Retinal pigment epithelial cell (primary cell): ENCODE measurements at places on chromosomes 2 and 18.

DNA sequence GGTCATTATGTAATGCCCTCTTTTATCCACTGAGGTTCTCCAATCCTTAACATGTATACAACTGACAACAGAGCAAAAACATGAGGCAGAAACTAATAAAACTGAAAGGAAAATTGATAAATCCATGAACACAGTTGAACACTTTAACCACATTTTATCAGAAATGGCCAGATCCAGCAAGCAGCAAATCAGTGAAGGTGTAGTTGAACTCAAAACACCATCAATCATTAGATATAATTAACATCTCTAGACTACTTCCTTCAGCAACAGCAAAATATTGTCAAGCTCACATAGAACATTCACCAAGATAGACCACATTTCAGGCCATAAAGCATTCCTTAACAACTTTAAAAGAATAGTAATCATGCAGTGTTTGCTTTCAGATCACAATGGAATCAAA is 72.9 kb downstream of the HS6ST1 start:
- no peak for DNase-seq

- DNase-seq: no peak
Observed at GRCh38 chr2:156309167-156309566, 23.4 kb downstream of the NR4A2 start.

DNA sequence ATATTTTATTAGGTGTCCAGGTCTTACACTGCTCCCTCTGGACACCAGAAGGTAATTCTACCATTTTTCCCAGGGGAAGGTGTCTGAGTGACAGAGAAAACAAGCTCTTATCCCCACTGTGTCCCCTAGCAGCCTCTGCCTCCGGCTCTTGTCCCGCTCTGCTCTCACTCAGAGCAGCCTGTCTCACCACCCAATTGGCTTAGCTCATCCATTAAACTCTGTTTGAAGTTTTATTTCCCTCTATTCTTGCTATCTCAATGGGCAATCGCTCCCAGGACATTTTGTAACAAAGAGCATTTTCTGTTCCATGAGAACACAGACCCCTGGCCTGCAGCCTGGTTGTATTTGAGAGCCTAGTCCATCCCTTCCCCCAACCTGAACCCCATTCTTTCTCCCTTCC is 90.6 kb upstream of the LDAH start:
- DNase-seq: no peak

DNA sequence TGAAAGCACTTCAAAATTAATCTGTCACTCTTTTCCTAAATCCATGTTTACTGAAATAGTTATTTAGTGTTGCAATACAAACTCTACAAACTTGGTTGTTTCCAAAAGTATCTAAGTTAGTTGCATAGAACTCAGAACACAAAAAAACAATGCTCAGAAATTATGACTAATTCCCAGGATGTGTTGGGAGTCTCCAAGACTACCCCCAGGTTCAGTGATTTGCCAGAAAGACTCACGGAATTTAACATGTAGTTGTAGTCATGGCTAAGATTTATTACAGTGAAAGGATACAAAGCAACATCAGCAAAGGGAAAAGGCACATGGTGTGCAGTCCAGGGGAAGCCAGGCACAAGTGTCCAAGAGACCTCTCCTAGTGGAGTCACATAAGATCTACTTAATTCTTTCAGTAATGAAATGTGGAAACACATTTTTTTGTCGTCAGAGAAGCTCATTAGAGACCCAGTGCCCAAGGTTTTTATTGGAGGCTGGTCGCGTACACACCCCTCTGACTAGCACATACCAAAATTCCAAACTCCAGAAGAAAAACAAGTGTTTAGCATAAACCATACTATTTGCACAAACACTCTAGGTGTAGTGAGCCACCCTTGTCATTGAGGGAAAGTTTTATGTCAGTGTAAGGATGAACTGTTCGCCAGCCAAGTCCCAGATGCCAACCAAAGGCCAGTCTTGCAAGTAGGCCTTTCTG is 43.3 kb upstream of the CYP20A1 start:
- no peak for DNase-seq

DNA sequence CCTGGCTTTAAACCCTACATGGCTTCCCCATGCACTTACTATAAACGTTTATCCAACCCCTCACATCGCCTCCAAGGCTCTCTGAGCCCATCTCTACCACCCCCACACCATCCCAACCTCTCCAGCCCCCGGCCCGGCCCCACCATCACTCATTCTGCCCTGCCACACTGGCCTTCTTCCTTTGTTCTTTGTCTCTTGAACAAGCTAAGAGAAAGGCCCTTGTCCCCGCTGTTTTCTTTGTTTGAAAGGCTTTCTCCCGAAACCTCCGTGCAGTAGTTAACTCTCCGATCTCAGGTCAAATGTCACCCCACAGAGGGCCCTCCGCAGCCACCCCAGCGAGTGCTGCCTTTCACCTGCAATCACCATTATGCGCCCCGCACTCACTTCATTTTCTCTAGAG is 100.4 kb downstream of the AFF3 start:
- DNase-seq: no peak

GRCh38 chr2:47043142-47043890 is 111.8 kb downstream of the STPG4 start:
- DNase-seq: peak; percentile 96

DNA sequence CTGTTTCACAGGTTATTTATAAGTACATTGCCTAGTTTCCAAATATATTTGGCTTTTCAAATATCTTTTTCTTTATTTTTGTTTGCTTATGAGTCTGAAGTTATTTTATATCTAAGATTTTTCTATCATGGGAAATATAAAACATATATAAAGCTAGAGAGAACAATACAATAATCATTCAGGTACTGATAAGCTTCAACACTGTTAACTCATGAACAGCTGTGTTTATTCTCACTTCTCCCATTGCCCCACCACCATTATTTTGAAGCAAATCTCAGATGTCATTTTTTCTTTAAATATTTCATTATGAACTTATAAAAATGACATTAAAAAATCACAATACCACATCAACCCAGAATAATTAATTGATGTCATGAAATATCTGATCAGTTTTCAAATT is 9.7 kb downstream of the CAMKMT start:
- no peak for DNase-seq

- DNase-seq: peak; percentile 66
Observed at GRCh38 chr2:225512876-225513540, 113.5 kb downstream of the NYAP2 start.

DNA sequence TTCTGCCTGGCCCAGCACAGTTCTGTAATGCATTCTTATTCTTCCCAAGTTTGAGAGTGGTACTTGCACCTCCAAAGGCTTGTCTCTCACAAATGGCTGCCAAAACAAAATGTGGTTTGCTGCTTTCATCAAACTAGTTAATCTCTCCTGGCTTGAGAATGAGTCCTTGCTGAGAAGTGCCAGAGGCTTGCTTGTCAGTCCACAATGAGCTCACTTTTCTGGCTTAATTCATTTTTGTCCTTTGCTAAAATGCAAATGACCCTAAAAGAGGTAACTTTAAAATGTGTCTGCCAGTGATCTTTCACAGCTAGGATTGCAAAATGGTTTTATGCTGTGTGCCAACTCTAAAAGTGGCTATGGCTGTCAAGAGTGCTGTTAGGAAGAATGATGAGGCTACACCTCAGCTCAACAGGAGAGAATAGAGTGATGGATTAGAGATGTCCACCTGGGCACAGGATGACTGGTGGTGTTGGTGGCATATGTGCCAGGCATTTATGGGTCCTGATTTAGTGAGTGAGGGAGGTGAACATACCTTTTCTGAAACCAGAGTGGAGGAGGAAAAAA is 291.2 kb upstream of the HNMT start:
- DNase-seq: no peak

- DNase-seq: no peak
Observed at GRCh38 chr2:45191146-45191863, 182.1 kb upstream of the SIX2 start.

DNA sequence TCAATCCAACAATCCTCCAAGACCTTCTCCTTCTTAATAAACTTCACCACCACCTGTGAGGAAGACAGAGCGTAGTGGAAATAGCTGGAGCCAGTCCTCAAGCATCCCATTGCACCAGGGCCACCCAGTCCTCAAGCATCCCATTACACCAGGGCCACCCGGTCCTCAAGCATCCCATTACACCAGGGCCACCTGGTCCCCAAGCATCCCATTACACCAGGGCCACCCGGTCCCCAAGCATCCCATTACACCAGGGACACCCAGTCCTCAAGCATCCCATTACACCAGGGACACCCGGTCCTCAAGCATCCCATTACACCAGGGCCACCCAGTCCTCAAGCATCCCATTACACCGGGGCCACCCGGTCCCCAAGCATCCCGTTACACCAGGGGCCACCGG is 13.3 kb upstream of the MTERF4 start:
- no peak for DNase-seq

- DNase-seq: no peak
Observed at GRCh38 chr2:109213646-109214433, 84.8 kb downstream of the SH3RF3 start.

GRCh38 chr2:189076572-189076971 is 102.4 kb downstream of the COL3A1 start:
- no peak for DNase-seq

GRCh38 chr18:12946549-12947284 is 1.1 kb upstream of the SEH1L start:
- peak; percentile 66 for DNase-seq

DNA sequence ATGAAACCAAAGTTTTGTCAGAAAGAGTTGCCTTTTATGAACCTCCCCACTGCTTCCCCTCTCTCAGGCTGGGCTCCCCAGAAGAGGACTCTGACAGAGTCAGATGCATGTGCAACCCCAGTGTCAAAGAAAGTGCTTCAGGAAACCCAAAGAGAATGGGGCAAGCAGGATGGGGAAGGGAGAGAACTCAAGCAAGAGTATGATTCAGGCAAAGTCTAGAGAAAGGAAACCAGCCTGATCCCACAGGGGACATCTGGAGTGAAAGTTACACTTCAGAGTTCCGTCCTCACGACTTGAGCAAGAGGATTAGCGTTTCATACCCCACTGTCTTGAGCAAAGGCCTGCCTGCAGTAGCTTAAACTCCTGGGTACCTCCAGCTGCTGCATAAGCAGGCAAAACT is 51.8 kb upstream of the EPC2 start:
- DNase-seq: no peak

- peak; percentile 51 for DNase-seq
Observed at GRCh38 chr18:42048158-42048557, 93.1 kb downstream of the PIK3C3 start.

GRCh38 chr2:164850235-164850634 is 8.6 kb upstream of the COBLL1 start:
- no peak for DNase-seq

- DNase-seq: no peak
Observed at GRCh38 chr2:25036221-25036559, 5.7 kb upstream of the EFR3B start.

DNA sequence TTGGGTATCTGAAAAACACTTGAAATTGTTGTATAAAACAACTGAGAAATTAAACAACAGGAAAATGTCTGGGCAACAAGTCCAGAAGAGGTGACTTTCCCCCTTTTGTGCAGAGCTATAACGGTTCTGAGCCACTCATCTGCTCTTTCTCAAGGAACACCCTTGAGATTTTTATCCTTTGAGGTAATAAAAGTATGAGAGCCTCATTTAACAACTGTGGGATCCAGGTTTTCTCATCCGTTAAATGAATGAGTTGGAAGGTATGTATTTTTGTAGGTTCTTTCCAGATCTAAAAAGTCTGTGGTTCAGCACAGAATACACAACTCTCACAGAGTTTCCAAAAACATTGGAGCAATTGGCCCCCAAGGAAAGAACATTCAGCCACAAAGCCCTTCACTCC is 93.0 kb downstream of the ANKRD44 start:
- DNase-seq: no peak

DNA sequence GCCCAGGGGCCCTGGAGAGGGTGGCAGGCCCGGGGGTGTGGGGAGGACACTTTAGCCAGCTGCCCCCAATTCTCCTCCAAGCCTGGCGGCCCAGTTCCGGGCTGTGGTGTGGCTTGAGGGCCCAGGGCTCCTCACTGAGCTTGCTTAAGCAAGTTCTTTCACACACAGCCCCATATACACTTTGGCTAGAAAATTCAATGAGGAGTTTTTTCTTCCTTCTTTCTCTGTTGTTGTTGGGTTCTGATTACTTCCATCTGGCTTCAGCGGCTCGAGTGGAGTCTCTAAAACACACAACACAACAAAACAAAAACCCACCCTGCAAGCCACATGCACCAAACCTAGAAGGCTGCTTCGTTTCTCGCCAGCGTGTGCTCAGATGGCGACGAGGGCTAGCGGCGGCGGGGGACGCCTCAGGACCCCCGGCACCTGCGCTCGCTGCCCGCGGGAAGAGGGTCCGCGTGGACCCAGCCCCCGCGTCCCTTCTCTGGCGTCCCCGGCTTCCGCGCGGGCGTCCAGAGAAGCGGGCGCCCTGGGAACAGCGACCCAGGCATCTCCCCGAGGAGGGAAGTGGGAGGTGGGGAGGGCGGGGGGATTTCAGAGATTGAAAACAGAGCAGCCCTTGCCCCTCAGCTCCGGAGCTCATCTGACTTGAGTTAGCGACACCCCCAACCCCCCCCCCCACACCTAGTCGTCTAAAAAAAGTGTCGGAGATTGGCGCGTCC is 577 bp upstream of the GLI2 start:
- no peak for DNase-seq

DNA sequence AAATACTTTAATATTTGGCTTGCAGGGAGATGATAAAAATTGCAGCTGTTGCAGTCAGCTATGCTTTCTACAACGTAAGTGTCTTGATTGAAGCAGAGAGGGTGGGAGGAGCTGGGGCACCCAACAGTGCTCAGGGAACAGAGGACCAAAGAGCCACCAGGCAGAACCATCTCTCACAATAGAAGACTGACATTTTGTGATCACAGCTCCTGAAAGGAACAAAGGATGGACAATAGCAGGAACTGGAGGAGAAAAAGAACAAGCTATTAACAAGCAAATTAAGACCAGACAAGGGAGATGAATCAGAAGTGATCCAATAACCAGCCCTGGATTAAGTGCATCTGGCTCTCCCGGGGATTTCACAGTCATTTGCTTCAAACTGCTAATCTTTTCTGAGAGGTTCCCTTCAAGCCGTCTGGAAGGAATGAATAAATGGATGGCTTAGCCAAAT is 65.7 kb upstream of the SMAD2 start:
- peak; percentile 78 for DNase-seq

DNA sequence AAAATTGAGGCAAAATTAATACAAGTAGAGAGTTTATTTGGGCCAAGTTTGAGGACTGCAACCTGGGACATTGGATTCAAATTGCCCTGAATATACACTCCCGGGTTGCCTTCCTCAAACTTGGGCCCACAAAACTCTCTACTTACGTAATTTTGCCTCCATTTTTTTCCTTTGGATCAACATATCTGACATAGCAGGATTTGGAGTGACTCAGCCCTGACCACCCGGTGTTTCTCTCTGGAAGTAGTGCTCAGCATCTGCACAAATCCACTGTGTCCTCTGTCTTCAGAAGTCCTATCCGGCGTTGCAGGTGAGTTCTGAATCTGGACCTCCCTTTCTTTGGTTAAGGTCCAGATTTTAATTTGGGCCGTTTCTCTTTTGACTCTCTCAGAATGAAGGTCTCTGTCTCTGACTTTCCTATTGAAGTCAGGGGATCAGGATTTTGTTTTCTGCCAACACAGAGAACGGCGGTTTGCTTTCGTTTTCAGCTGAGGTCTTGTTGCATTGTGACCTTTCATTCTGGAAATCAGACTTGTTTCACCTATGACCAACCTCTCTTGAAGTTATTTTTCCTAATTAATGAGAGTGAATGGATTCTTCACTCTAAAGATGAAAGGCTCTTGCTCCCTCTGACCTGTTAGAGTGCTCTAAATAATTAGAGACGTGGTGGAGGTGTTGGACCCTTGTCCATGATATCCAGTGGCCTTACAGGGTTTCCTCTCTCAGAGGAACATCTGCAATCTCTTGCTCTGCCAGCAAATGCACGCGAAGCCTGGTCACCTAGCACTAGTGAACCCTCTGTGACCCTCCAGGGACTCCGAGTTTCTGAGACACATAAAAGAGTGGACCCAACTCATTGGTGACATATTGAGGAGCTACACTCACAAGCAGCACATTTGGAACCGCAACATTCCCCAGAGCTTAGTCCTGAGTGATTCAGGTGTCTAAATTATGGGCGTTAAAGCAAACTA is 13.6 kb downstream of the TCF23 start:
- no peak for DNase-seq
